Activated CD4-positive, alpha-beta T cell treated with anti-CD3 and anti-CD28 coated beads, Interleukin-2, amount 50 U/mL, for 24 hours (primary cell): ENCODE measurements at places on chromosomes 3 and 15.

GRCh38 chr3:40718209-40718608, 193.4 kb downstream of the ZNF621 start:
- DNase-seq, result no peak

DNA sequence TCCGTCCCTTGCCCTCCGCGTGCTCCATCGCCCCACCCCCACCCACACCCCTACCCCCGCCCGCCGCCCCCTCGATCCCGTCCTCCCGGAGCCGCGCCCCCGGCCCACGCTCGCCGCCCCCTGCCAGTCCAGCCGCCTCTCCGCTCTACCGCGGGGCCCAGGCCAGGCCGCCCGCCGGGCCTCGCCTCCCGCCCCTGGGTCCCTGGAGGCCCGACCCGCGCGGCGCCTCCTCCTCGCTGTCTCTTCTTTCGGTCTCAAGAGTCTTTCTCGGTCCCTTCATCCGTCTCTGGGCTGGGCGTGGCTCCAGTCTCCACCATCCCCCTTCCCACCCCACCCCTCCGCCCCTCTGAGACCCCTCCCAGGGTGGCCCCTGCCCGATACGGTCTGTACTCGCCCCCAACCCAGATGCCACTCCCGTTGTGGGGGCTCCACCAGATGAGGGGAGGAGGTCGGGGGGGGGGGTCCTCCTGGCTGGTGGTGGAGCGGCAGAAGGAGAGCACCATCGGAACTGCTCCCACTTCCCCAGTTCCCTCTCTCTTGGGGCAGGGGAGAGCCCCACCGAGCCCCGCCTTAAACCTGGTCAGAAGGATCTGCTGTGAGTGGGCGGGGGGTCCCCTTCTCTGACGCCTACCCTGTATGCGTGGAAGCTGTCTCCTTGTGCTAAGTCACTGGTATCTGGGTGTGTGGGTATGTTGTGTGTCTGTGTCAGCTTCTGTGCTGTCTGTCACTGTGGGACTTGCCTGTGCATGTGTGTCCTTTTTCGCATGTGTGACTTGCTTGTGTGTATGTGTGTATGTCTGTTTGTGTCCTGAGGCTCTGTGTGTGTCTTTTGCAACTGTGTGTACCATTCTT, 1.0 kb downstream of the PRKCD start:
- DNase-seq, result no peak

GRCh38 chr15:53527996-53528395, 231.5 kb downstream of the WDR72 start:
- no peak for DNase-seq

GRCh38 chr15:88832820-88833730, 29.8 kb downstream of the ACAN start:
- no peak for DNase-seq

GRCh38 chr15:86373147-86373546, 293.5 kb downstream of the AGBL1 start:
- no peak for DNase-seq

DNA sequence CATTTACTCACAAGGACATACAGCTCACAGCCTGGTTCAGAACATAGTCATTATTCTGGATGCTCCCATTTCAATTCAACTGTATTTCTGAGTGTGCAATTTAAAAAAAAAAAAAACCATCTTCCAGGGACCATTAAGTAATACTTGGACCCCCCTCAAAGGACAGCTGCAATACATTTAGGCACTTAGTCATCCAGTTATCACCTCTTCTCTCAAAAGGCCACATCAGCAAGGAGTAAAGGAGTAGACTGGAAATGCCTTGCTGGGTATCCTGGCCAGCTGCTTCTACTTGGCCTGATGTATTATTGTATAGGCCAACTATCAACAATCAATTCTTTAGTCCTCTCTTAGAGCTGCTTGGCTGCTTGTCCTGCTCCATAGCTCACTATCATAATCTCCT, 211.4 kb upstream of the SETMAR start:
- DNase-seq, result no peak

DNA sequence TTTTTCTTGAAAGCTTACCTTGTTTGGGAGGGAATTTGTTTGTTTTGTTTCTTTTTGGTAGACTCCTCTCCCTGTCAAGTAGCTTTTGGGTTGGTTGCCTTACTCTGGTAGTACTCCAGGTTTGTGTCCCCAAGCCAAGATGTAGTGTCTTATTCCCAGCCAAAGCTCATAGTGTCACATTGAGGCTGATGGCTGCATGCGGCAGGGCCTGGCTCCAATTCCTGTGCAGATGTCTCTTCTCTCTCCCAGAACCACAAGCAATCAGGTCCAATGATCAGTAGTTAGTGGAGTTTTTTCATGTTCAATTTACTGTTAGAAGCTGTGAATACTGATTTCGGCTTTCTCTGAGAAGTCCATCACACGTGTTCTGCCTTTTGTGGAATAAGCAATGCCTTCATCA, 221.1 kb upstream of the THBS1 start:
- no peak for DNase-seq

DNA sequence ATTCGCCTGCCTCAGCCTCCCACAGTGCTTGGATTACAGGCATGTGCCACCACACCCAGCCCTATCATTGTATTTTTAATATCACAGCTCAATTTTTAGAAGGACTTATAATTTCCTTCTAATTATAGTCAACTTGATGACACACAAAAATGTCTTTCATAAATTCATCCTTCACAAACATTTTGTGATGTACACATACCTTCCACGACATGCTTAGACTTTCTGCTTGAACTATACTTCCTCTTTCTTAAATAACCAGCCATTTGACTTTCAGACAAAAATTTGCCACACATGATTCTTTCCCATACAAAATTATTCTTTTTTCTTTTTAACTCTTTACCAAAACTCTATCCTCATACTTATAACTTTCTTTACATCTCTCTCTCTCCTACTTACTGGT, 48.4 kb upstream of the CCK start:
- no peak for DNase-seq

GRCh38 chr3:147507638-147508286, 98.6 kb downstream of the ZIC1 start:
- no peak for DNase-seq

DNA sequence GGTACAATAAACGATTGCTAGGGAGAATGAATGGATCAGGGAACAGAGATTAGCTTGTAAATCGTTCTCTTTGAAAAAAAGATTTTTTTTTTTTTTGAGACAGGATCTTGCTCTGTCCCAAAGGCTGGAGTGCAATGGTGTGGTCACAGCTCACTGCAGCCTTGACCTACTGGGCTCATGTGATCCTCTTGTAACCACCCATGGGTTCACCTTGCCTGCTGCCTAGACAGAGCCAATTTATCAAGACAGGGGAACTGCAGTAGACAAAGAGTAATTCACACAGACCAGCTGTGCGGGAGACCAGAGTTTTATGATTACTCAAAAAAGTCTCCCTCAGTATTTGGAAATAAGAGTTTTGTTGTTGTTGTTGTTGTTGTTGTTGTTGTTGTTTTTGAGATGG, 39.6 kb downstream of the METTL6 start:
- DNase-seq, result no peak

DNA sequence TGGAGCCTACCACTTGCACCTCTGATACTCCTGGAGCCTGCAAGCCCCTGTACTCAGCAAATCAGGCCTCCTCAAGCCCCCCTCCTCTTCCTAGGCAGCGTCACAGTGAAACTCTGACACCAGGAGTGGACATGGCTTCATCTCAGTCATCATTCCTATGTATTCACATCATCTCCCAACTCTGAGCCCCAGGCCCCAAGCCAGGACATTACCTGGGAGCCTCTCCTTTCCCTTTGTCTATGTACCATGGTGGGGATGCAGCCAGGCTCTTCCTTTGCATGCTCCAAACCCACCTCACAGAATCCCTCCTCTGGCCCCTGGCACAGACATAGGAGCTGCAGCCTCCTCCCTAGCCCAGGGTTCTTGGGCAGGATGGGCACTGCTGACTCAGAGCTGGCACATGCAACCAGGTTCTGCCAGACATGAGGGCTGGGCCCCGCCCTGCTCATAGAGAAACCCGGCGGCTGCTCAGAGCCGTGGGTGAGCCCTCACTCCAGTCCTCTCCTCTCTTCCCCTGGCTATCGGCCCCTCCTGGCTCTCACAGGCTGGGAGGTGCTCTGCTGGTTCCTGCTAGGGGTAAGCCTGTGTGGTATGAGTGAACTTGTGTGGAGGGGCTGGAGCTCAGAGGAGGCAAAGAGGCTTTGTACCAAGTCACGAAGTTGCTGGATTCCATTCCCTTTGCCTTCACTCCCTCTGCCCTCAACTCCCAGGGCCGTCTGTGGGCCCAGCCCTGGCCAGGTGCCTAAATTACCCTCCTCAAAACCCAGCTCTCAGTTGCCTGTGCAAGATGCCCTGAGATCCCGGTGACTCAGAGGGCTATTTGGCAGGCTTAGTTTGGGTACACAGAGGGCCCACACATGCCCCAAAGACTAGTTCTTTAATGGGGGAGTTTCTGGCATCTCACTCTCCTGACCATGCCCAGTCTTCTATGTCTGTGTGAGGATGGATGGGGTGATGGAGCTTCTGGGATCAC, 1.9 kb upstream of the PLCD1 start:
- peak; percentile 20 for DNase-seq
